Right lung (tissue), 10 donors: ENCODE measurements at places on chromosomes 2 and 18. TPM values are rescaled to one million over a fixed set of nuclear protein-coding genes. Genes with fewer than 3 reads are reported as not detected.

The SIGLEC15 gene
- 0.21 TPM for polyA plus RNA-seq

The ZNF512 gene
- 89.3 TPM for polyA plus RNA-seq

The CXXC1 gene
- 68.0 TPM for polyA plus RNA-seq

The STK36 gene
- 111 TPM for polyA plus RNA-seq

The BCL2 gene
- 8.8 TPM for polyA plus RNA-seq

The POTEC gene
- polyA plus RNA-seq = not detected

The PARD3B gene
- 13.6 TPM for polyA plus RNA-seq

The RAX gene
- polyA plus RNA-seq = not detected

The TUBB8B gene
- 1.2 TPM for polyA plus RNA-seq

The MAB21L4 gene
- polyA plus RNA-seq = 1.4 TPM

The TRABD2A gene
- 22.5 TPM for polyA plus RNA-seq

The CNDP1 gene
- 0.69 TPM for polyA plus RNA-seq

The GPR155 gene
- 3.0 TPM for polyA plus RNA-seq

The SCN3A gene
- polyA plus RNA-seq = 1.7 TPM

The KCNF1 gene
- 2.9 TPM for polyA plus RNA-seq

The NTSR2 gene
- not detected for polyA plus RNA-seq

The TACR1 gene
- 2.4 TPM for polyA plus RNA-seq

The IL1R2 gene
- polyA plus RNA-seq = 0.69 TPM

The CCDC85A gene
- 1.7 TPM for polyA plus RNA-seq

The TNFRSF11A gene
- polyA plus RNA-seq = 3.9 TPM

The SULT1C4 gene
- polyA plus RNA-seq = 50.0 TPM

The PSMD1 gene
- 75.5 TPM for polyA plus RNA-seq

The PXDN gene
- 178 TPM for polyA plus RNA-seq
